ENCODE measurements at places on chromosomes 13 and 19.

GRCh38 chr19:5921516-5922160 lies 7.6 kb downstream of the CAPS start:
- DNase-seq, result peak; percentile 4

DNA sequence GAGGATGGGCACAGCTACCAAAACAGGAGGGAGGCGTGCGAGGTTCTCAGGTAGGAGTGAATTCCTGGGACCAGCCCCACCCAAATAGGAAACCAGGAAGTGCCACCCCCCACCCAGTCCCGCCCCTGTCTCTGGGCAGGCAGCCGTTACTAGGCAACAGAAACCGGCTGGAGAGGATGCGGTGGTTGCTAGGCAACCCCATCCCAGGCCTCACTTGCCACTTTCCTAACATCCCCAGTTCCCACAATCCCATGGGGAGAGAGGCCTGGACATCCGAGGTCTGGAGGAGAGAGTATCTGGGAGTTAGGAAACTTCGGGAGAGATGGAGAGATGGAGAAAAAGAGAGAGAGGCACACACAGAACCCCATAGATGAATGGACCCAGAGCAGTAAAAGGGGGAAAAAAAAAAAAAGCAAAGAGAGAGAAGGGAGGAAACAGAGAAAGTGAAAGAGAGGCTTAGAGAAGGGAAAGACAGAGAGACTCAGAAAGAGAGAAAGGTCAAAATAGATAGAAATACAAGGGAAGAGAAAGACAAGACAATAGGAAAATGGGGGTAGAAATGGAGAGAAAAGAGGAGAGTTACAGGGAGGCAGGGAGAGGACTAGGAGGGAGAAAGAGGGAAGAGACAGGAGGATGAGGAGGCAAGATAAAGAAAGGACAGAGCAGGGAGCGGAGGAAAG lies 3.8 kb downstream of the GRIK5 start:
- DNase-seq, result no peak

GRCh38 chr19:44748426-44749254 lies at the start of gene BCL3:
TSS of gene BCL3 (plus strand) at chr19:44748708. CDS start at chr19:44748791, 83 bp downstream.
- DNase-seq, result peak; percentile 33

DNA sequence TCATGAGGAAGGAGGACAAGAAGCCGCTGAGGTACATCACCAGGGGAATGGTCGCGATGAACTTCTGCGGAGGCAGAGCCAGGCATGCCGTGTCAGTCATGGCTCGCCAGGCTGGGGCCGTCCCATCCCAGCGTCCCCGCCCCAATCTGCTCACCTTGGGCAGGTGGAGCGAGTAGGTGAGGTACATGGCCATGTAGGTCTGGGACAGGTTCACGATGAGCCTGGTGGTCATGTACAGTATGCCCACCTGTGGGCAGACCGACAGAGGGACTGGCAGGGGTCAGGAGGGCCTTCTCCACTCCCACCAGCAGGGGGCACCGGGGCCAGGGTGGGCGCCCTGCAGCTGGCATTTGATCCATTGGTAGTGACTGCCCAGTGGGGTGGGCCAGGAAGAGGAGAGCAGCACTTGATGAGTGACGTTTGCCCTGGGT lies 8.3 kb downstream of the TEKTIP1 start:
- DNase-seq, result peak; percentile 33

- DNase-seq, result no peak
Observed at GRCh38 chr19:11345122-11345803, 805 bp downstream of the TMEM205 start.

- no peak for DNase-seq
Observed at GRCh38 chr13:21849323-21849722, 178.4 kb downstream of the FGF9 start.

DNA sequence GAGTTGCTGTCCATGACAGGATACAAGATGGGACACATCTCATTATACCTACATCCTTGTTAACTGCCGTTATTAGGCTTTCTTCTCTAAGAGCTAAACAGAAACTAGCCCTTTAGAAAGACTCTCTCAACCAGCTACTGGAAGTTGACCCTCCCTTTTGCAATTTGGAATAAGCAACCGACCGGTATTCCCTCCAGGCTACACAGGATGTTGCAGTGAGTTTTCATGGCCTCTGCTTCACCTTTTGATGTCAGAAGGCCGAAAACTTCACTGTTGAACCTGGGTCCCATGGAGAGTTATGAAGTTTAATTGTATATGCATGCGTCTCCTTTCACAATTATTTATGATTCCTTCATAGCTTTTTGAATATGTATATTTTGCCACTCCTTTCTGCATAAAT lies 1042.5 kb upstream of the SPRY2 start:
- DNase-seq, result no peak

- DNase-seq, result no peak
Observed at GRCh38 chr13:99459099-99459850, 42.0 kb upstream of the TM9SF2 start.

DNA sequence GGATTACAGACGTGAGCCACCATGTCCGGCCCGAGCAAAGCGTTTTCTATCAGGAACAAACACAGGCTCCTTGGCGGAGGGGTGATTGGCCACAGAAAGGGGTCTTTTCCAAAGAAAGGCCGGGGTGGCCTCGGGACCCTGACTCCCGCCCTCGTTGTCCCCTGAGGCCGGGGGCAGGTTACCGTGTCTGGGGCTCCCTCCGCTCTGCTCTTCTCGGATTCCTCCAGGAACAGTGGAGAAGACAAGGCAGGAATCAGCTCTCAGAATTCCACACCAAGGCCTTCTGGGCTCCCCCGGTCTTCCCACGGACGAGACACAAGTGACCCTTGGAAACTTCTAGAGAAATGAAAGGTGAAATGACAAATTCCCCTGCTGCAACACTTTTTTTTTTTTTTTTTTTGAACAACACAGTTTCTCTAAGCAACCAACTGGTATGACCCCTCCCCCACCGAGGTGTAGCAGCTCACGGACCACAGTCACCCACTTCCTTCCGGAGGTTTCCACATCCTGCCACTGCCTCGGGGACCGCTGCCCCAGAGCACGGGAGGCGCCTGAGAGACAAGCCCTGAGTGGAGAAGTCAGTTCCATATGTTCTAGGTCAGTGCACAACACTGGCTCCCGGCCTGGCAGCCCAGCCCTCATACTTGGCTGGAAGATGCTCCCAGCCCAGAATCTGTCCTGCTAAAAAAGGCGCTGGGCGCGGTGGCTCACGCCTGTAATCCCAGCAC lies 11.0 kb downstream of the MOB3A start:
- peak; percentile 98 for DNase-seq

DNA sequence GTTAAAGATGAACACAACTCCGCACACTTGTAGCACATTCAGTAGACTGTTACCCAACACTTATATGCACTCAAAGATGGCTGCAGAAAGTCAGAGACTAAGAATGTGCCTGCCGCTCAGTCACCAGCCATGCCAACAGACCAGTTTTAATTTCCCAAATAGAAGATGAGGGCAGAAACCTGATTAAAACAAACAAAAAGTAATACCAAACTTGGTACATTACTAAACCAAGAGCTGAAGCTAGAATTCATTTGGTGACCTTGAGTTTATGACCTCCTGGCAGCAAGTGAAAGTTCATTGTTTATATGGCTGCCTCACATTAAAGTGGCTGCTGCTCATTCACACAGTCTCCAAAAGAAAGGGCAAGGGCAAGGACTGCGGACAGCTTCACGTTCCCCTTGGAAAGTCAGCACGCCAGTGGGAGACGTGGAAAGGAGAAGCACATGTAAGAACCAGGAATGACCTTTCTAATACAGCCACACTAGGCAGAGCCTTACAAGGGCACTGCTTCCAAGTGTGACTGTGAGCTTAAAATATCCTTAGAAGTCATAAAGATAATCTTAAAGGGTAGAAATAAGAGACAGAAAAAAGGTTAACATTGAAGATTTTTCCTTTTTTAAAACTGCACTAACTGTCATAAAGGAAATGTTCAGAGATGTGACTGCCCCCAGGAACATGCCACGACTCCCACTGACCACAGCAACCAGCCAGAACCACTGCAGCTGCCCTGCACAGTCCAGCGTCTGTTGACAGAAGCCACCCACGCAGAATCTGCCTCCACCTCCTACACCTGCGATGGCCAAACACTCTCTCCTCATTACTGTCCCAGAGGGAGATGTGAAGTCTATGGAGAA lies 73.5 kb downstream of the STK24 start:
- no peak for DNase-seq

DNA sequence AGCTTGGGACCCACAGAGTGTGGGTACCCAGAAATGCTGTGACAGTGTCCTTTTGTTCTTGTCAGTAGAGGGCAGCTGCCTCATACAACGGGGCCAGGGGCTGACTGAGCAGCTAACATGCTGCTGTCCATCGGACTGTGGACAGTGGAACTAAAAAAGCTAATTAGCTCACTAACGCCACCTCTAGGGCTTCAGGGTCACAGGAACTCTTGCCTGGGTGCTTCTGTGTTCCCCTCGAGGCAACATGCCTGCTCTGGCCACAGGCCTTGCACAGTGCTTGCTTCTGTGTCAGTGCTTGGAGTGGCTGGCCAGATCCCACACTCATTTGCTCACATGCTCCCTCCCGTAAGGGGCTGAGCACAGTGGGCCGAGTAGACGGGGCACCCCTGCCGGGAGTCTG lies 377.0 kb downstream of the OLFM4 start:
- DNase-seq, result no peak

DNA sequence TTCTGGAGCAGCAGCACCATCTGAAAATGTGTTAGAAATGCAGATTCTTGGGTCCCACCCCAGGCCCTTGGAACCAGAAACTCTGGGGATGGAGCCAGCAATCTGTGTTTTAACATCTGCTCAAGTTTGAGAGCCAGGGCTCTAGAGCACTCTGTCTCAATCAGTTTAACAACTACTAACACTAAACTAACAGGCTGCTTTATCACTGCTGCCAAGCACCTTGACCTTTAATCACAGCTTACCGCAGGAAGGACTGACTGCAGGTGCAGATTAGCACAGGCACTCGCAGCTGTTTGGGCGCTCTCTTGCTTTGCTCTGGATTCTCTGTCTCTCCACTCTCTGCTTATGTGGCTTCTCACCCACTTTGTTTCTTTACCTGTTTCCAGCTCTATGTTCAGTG lies 163.5 kb downstream of the MTUS2 start:
- DNase-seq, result no peak

DNA sequence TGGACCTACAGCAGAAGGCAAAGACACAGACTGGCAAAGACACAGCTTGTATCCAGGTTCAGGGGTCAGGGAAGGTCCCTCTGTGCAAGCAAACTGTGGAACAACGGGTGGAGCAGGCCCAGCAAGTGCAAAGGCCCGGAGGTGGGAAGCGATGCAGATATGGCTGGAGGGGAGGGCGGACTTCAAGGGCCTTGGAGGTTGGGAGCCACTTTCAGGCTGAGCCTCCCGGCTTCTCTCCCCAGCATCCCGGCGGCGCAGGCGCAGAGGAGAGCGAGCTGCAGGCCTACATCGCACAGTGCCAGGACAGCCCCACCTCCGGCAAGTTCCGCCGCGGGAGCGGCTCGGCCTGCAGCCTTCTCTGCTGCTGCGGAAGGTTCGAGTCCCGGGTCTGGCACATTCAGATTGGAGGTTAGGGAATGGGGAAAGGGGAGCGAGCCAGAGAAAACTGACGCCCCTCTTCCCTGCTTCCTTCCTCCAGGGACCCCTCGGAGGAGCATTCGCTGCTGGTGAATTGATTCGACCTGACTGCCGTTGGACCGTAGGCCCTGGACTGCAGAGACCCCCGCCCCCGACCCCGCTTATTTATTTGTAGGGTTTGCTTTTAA lies 2.1 kb upstream of the PNPLA6 start:
- DNase-seq, result no peak

GRCh38 chr13:43244481-43244880 lies 221.1 kb downstream of the DNAJC15 start:
- no peak for DNase-seq

DNA sequence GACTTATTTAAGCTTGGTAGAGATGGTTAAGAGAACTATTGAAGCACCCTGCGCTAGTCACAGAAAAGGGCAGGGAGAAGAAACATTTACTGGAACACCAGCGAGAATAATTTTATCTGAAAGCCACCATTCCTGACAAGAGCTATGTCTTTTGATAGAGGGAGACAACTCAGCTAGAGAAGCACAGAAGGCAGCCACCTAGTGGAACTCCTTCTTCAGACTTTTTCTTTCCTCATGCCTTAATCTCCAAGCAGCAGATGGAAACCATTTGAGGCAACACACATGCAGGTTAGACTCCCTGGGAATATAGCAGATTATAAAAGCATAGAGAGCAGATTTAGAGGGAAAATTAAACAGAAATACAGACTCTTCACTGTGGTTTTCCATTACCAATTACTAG lies 813.4 kb downstream of the SLITRK6 start:
- DNase-seq, result no peak

DNA sequence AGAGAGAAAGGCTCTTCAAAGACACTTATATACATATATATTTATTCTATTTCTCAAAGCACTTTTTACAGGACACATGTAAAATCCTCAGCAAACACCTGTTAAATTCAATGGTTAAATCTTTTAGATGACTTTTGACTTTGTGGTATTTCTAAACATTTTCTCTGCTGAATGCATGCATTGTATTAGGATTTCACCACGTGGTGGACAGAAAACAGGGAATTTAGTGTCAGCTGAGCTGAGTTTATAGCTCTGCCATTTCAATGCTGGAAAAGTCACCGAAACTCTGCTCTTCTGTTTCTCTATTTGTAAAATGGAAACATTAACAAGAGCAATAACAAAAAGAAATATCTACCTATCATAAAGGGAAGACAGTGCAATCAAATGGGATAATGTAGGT lies 375.6 kb downstream of the ENOX1 start:
- DNase-seq, result no peak

DNA sequence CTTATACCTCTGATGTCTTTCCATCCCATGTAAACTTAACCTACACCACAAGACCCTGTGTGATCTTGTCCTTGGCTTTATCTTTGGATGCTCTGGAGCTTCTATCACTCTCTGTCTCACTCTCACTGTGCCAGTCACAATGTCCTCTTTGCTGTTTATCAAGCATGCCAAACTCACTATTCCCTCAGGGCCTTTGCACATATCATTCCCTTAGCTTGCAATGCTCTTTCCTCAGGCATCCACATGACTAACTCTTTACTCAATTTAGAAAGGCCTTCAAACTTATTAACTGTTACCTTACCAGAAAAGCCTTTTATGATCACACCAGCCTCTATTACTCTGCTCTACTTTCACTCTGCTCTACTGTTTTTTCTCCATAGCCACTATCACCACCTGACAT lies 354.1 kb downstream of the RFC3 start:
- DNase-seq, result no peak

- no peak for DNase-seq
Observed at GRCh38 chr19:15936950-15937349, 2.6 kb upstream of the CYP4F11 start.

GRCh38 chr19:1470305-1471009 lies 8.6 kb downstream of the C19orf25 start:
- no peak for DNase-seq

All from kidney capillary endothelial cell (primary cell).